ENCODE measurements at places on chromosomes 1 and 21.

GRCh38 chr1:227009937-227010336 is 69.8 kb downstream of the COQ8A start:
- DNase-seq = no peak

DNA sequence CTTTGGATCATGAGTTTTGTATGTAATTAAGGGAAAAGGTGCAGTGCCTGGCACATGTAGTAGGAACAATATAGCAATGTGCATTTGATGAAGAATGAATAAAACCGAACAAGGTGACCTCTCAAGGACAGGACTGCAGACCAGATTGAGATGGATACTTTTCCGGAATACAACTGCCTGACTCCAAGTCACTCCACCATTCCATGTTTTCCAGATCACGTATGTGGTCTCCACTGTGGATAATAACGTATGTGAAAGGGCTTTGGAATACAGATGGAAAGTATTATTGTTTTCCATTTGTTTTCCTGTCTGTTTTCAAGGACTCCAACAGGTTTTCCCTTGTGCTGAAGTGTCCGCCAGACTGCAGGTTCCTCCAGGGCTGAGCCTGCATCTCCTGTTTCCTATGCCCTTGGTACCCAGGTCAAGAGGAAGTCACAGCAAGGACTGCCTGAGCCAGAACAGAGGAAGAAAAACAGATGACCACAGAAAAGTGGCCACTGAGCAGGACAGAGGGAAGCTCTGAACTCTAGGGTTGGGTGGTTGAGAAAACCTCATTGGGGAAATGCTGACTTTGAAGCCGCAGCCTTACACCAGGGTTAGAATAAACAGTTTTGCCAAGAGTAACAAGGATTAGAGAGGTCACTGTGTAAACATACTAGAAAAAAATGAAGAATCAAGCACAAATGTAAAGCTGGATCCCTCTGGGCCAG is 4.0 kb downstream of the CFAP45 start:
- DNase-seq = no peak

- DNase-seq = no peak
These were observed 13.7 kb downstream of the TFAP2E start for GRCh38 chr1:35586808-35587207.

- no peak for DNase-seq
These were observed 115.7 kb downstream of the KCNJ6 start for GRCh38 chr21:37800456-37801061.

DNA sequence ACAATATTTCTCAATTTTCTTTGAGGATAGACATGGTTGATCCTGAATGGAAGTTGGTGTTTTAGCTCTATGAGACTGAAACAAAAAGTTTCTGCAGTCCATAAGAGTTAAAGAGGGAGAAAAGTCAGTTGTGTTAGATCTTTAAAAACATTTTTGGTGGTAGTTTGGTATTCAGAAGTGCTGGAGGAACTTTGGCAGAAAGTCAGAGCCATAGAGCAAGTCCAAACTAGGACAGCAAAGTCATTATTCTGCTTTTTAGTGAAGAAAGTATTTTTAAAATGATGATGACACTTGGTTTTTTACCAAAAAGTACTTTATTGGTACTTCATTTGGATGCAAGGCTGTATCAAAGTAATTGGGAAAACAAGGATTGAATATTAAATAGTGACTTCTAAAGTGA is 41.8 kb downstream of the FNBP1L start:
- DNase-seq = no peak

GRCh38 chr1:121413821-121414220 is 229.0 kb downstream of the SRGAP2C start:
- DNase-seq = no peak

- no peak for DNase-seq
These were observed 347.1 kb downstream of the AJAP1 start for GRCh38 chr1:5001466-5001865.

DNA sequence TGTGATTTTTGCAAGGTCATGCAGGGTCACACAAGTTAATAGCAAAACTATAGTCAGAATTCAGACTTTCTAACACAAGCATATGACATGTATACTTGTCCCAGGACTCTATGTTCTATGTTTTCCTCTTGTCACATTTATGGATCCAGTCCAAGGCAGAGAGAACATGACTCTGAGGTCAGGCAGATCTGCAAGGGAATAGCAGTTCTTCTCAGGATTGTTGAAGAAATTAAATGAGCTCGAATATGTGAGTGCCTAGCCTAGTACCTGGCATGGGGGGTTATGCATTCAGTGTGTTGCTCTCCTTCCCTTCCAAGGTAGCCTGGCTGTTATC is 9.5 kb upstream of the RPTN start:
- DNase-seq = no peak

DNA sequence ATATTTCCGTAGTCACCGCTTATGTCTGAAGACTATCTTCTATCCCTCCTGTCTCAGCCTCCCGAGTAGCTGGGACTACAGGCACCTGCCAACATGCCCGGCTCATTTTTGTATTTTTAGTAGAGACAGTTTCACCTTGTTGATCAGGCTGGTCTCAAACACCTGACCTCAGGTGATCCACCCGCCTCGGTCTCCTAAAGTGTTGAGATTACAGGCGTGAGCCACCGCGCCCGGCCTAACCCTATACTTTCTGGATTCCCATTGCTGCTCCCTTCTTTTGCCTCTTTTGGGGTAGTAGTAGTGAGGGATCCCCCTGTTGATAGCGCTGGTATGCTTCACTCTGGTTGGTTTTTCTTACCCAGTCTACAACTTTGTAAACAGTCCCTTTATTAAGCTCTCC is 5.7 kb upstream of the SYF2 start:
- no peak for DNase-seq

GRCh38 chr1:226945106-226945857 is 5.2 kb downstream of the COQ8A start:
- DNase-seq = no peak

DNA sequence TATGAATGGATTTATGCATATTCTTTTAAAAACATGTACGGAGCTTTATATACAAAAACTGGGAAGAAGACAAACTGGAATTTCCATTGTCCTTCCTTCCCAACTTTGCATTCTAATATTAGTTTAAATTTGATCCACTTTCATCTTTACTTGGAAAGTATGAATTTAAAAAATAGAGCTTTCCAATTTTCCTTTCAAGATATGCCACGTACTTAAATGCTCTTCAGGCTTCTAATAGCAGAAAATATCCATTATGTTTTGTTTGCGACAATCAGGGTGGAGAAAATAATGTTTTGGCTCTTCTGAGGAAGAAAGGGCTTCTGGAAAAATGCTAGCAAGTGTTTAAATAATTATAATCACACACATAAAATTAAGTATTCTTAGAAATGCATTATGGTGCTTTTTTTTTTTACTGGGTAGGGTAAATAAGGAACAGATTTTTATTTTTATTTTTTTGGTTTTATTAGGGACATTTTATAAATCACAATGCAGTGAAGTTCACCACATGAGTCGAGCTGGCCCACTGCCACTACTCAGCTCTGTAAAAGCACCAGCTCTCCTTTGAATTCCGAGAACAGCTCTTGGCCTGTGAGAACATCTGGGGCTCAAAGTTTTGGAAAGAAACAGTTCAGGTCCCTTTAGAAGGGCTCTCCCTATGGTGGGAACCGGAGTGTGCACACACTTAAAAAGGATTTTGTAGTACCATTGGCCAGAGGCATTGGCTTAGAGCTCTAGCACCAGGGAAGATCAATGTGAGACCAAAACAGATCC is 287.4 kb upstream of the LYPLAL1 start:
- no peak for DNase-seq

- DNase-seq = no peak
These were observed 802 bp downstream of the KAZN start for GRCh38 chr1:14599183-14599791.

- DNase-seq = no peak
These were observed 488.0 kb upstream of the PLXNA2 start for GRCh38 chr1:208731981-208732821.

GRCh38 chr1:243595527-243596210 is 254.4 kb downstream of the AKT3 start:
- no peak for DNase-seq

- DNase-seq = no peak
These were observed 69.0 kb downstream of the VWA5B1 start for GRCh38 chr1:20359451-20360330.

GRCh38 chr21:42234464-42235241 is 15.7 kb downstream of the ABCG1 start:
- no peak for DNase-seq

- DNase-seq = no peak
These were observed 37.2 kb downstream of the LRRC8C start for GRCh38 chr1:89670163-89670562.

DNA sequence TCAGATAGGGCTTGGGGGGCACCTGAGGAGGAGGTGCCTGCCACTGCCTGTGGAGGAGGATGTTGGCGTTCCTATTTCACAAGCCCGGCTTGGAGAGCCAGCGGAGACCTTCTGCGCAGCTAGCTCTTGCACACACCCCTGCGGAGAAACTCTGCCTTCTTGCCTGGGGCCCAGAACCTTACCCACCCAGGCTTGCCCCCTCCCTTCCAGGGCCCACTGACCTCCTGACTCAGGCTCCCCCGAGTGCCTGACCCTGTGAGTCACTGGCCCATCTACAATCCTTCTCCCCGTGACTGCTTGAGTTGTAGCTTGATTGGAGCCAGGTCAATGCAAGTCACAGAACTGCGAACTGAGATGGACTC is 3.4 kb downstream of the HES2 start:
- DNase-seq = no peak

- no peak for DNase-seq
These were observed 124.6 kb upstream of the IVNS1ABP start for GRCh38 chr1:185441605-185442004.

DNA sequence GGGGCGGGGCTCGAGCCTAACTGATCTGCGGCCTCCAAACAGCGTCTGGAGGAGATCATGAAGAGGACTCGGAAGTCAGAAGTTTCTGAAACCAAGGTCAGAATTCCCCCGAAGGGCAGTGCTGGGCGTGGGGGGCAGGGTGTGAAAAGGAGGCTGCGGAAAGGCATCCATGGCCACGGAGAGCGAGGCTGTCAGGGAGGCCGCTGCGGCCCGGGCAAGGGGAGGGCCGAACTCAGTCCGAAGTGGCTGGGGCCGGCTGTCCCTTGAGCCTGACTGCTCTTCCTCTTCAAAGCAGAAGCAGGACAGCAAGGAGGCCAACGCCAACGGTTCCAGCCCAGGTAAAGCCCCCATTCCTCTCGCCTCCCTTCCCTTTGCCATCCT is 23.2 kb downstream of the MAP7D1 start:
- no peak for DNase-seq

GRCh38 chr1:118217141-118217838 is 32.3 kb upstream of the SPAG17 start:
- no peak for DNase-seq

DNA sequence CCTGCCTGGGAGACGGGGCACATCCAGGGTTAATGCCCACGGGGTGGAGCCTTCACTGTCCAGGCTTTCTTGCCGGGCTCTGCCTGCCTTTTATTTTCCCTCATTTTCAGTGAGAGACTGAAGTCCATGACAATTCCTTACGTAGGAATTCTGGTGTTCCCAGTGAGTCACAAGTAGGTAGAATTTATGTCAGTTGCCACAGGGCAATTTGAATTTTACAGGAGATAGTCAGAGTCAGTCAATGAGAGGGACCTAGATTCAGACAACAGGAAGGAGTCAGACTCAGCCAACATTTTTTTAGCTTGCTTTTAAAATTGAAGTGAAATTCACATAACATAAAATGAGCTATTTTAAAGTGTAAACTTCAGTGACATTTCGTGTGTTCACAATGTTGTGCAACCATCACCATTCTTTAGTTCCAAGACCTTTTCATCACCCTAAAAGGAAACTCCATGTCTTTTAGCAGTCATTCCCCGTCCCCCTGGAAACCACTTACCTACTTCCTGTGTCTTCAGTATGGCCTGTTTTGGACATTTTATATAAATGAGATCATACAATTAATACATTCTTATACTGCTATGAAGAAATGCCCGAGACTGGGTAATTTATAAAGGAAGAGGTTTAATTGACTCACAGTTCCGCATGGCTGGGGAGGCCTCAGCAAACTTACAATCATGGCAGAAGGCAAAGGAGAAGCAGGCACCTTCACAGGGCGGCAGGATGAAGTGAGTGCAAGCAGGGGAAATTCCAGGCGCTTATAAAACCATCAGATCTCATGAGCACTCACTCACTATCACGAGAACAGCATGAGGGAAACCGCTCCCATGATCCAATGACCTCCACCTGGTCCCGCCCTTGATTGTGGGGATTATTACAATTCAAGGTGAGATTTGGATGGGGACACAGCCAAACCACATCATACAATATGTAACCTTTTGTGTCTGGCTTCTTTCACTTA is 14.6 kb downstream of the AJAP1 start:
- no peak for DNase-seq

All from GF-D8 (cell line).